Lung (tissue), 17 donors: ENCODE measurements at places on chromosomes 4 and X.

DNA sequence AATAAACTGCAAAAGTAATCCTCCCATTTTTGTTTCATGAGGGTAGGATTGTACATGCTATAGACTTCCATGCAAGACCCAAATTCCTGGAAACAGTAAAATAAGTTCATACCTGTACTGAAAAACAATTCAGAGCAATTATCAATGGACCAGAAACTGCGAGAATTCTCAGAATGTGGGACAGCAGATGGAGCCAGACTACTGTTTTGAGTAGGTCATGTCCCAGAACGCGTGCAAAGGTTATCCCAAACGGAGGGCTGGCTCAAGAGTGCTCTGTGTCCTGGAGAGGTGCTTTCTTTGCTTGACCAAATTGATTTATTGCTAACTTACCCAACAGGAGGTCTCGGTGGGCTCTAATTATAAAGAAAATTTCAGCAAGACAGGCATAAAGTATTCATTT lies 1.7 kb upstream of the MAGEH1 start:
- DNase-seq: no peak

- DNase-seq: peak; percentile 56
Measured at GRCh38 chr4:40630335-40631021, 814 bp upstream of the RBM47 start.

- DNase-seq: no peak
Measured at GRCh38 chrX:125505207-125505606, 185.5 kb downstream of the TEX13C start.

DNA sequence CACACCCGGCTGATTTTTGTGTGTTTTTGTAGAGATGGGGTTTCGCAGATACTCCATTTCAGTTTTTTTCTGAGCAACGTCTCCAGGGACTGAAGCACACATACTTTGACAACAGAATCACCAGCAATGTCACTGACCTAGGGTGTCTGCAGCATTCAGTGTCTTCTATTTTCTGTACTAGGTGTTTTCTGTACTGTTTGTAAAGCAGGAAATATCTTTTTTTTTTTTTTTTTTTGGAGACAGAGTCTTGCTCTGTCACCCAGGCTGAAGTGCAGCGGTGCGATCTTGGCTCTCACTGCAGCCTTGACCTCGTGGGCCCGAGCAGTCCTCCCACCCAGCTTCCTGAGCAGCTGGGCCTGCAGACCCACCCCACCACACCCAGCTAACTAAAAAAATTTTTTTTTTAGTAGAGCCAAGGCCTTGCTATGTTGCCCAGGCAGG lies 8.9 kb downstream of the ADD1 start:
- DNase-seq: no peak

DNA sequence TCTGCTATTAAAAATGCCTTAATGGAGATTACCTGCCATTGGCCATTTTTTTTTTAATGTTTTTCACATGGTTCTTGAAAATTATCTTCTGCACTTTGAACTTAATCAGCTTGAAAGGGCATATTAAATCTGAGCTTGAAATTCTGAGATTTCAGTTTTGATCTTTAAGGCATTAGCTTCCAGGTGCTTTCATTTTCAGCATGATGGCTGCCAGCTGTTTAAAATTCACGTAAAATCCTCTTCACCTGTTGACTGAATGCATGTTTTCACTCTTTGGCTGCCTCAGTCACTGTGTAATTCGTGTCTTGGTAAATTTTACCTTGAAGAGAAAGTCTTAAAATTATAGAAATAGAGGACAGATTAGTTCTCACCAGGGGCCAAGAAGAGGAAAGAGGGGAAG lies 39.6 kb downstream of the SMAD1 start:
- DNase-seq: no peak

- no peak for DNase-seq
Measured at GRCh38 chrX:151359341-151359740, 37.7 kb upstream of the VMA21 start.

DNA sequence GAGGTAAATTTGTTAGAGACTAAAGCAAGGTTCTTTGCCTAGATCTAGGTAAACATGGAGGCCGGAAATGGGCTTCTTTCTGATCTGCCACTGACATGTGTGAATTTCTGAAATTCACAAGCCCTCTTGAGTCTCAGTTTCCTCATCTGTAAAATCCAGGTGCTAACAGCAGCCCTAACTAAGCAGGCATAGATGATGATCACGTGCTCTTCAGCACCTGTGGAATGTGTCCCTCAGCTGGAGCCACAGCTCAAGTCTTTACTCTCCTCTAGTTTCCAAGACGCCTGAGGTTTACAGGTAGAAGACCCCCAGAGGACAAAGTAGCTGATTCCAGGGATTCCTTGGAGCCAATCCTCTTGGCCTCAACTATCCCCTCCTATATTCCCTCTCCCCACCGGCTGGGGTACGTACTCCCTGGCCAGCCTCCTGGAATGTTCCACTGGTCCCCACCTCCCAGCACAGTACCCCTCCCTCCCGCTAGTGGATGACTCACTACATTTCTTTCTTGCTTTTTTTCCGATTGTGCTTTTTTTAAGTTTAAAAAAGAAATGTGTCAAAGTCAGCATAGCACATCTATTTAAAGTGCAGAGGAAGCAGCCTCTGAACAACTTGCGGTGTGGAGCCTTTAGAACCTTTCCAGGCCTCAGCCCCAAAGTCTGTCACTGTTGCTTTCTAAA lies 98.4 kb downstream of the PHKA2 start:
- no peak for DNase-seq

DNA sequence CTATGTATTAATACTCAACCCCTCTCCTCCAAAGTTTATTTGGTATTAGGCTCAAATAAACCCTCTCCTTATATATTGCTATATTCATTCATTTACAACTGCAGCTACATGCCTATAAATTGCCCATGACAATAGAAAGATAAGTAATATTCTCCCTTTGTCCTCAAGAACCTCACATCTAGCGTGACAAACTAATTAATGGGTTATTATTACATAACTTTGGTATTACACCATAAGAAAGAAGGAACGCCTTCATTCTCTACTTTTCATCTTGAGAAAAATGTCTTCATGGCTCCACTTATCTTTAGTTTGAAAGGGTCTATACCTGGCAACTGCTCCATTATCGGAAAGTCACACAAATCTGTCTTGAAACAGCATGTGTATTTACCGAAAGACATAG lies 157.7 kb upstream of the RASGEF1B start:
- no peak for DNase-seq

- DNase-seq: peak; percentile 2
Measured at GRCh38 chr4:82099928-82100579, 273.7 kb downstream of the HNRNPD start.

DNA sequence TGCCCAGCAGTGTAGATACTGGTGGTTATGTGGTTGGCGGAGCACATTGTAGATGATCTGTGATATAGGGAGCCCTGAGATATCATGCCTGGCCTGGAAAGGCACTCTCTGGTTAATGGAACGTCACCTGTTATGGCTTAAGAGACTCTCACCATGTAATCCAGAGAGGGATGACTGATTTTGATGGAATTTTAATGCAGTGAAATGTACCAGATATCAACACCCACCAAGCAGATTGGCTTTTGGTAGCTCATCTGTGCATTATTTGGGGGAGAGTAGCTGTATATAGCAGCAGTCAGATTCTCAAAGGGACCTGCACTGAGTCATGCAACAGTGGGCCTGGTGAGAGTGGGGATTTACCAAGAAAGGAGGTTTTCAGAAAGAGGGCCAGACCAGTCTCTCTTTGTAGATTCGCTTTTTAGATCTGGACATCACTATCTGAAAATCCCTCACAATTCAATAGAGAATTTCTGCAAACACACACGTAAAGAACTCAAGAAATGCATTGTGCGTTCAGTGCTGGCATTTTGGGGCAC lies 17.3 kb downstream of the TSC22D3 start:
- DNase-seq: no peak

- DNase-seq: no peak
Measured at GRCh38 chr4:31071508-31072486, 351.6 kb downstream of the PCDH7 start.
